ENCODE measurements at places on chromosomes 16 and 17.

DNA sequence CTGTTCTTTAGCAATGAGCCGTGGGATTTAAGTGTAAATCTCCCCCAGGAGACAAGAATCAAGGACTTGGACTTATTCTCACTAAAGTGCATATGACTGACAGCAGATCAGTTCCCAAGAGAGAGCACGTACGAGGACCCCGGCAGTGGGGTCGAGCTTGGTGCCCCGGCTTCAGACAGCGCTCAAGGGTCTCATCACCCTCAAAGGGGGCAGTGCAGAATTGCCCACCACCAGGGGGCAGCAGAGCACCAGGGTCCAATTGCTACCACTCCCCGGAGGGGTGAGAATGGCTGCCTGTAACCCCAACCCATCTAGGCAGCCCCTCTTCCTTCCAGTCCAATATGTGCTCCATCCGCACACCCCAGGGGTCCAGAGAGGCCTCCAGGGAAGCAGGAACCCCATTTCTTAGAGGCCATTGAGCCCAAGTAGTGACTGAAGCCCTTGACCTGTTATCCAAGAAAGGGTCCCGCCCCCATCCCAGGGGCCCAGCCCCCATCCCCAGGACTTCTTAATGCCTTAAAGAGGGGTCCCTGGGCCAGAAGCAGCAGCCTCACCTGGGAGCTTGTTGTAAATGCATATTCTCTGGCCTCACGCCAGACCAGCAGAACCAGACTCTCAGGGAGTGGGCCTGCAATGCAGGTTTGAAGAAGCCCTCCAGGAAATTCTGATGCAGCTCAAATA lies 86.1 kb downstream of the ZDHHC7 start:
- peak; percentile 7 for DNase-seq

DNA sequence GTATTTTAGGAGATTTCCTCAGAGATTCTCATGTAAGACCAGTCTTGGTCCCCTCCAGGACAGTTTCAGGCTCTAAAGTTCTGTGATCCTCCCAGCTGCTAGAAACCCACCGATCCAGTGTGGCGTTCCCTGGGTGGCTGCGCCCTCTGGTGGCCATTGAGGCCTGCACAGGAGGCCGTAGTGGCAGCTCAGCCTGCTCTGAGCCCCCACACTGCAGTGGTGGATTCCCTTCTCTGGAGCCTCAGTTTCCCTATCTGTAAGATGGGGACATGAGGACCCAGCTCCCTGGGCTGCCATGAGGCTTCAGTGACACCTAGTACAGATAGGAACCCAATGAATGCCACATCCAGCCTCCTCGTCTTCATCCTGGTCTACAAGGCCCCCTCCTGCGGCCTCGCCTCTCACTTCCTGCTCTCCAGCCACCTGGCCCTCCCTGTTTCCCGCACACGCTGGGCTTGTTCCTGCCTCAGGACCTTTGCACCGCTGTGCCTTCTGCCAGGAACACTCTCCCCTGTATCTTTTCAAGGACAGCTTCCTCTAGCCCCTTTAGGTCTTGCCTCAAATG lies 16.5 kb downstream of the CCDC102A start:
- DNase-seq, result peak; percentile 47

DNA sequence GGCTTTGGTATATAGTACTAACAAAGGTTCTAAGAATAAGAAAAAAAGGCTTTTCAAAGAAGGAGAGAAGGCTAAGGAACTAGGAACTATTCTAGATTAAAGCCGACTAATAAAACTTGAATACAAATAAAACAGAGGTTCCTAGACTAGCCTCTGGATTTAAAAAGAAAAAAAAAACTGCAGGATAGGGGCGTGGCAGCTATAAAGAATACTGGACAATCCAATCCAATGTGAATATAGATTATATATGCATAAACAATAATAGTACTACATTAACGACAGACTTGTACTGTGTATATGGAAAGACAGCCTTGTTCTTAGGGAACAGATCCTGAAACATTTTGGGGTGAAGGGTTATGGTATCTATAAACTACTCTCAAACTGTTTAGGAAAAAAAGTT lies 23.9 kb upstream of the ANKFY1 start:
- DNase-seq, result no peak

- DNase-seq, result no peak
These were observed 445 bp upstream of the DBNDD1 start for GRCh38 chr16:90019543-90020259.

DNA sequence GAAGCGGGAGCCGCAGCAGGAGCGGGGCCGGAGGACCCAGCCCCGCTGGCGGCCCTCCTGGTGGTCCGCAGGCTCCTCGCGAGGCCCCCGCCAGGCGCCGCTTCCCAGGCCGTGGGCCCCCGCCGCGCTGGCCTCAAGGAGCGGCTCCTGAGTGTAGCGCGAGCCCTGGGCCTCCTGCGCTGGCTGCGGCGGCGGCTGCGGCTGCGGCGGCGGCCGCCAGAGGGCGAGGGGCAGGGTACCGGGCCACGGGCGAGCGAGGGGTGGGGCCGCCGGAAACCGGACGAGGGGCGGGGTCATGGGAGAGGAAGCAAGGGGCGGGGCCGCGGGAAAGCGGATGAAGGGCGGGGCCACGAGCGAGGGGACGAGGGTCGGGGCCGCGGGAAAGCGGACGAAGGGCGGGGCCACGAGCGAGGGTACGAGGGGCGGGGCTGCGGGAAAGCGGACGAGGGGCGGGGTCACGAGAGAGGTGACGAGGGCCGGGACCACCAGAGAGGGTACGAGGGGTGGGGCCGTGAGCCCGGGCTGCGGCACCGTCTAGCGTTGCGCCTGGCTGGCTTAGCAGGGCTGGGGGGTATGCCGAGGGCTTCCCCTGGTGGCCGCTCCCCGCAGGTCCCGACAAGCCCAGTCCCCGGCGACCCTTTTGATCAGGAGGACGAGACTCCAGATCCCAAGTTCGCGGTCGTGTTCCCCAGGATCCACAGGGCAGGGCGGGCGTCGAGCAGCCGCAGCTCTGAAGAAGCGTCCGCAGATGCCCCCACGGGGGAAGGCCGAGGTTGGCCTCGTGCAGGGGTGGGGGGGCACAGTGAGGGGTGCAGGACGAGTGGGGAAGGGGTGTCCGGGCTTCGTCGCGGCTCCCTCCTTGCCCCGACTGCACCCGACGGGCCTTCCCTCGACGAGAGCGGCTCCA lies 1.7 kb downstream of the MYO15B start:
- DNase-seq, result peak; percentile 66

DNA sequence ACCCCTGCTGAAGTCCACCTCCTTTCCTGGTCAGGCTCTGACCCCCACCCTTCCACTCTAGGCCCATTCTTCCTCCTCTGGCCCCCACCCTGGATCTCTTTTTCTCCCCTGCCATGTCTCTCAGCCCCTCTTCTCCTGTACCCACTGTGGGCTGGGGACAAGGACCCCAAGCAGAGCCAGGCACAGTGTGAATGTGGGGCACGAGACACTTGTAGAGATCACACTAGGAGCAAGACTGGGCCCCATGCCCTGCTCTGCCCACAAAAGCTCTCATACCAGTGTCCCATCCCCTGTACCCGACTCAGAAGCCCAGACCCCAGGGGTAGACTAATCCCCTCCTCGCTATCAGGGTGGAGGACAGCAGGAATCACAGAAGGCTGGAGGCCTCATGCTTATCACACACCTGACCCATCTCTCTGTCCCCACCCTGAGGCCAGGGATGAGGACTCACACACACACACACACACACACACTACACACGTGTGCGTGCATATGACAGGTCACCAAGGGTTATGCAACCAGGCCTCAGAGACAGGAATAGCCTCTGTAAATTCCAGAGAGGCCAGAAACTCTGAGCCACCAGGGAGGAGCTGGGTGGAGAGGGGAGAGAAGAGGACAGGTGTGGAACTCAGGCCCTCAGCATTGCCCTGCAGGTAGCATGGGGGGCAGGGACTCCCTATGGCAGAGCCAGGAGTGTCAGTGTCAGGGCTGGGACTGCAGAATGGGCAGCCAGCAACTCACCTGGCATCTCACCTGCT lies 21.1 kb downstream of the ARHGAP27 start:
- DNase-seq, result peak; percentile 53

DNA sequence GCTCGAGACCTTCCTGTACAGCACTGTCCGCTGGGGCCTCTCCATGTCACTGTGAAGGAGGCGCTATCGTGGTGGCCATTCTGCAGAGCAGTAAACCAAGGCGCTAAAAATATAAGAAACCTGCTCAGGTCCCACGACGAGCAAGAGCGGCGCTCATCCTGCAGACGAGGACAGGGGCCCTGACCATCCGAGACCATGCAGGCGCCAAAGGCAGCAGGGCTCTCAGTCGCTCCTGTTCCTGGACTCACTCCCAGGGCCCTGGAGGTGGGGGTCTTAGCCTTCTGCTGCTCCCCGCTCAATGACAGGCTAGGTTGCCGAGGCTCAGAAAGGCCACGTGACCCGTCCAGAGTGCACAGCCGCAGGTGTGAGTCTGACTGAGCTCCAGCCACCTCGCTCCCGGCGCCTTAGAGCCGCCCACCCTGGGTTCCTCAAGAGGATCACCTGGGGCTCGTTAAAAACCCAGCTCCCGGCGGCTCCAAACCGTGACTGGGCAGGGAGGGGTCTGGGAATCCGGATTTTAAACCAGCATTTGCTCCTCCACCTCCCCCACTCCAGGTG lies 509 bp upstream of the ATP2C2 start:
- DNase-seq, result no peak

GRCh38 chr16:58411736-58412614 lies 19.7 kb downstream of the GINS3 start:
- peak; percentile 47 for DNase-seq

- DNase-seq, result no peak
These were observed 14.7 kb downstream of the TOM1L2 start for GRCh38 chr17:17957584-17957916.

DNA sequence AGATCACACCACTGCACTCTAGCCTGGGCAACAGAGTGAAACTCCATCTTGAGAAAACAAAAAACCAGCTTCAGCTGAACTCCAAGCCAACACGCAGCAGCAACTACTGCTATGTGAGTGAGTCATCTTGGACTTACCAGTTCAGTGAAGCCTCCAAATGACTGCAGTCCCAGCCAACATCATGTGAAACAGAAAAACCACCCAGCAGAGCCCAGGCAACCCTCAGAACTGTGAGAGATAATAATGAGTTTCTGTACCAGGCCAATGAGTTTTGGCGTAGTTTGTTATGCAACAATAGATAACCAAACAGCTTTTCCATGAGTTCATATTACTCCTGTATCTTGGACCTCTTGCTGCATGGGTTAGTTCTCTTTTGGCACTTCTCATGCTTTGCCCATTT lies 23.3 kb downstream of the PHF12 start:
- peak; percentile 92 for DNase-seq

GRCh38 chr17:50505591-50506130 lies 2.6 kb upstream of the MYCBPAP start:
- DNase-seq, result no peak

DNA sequence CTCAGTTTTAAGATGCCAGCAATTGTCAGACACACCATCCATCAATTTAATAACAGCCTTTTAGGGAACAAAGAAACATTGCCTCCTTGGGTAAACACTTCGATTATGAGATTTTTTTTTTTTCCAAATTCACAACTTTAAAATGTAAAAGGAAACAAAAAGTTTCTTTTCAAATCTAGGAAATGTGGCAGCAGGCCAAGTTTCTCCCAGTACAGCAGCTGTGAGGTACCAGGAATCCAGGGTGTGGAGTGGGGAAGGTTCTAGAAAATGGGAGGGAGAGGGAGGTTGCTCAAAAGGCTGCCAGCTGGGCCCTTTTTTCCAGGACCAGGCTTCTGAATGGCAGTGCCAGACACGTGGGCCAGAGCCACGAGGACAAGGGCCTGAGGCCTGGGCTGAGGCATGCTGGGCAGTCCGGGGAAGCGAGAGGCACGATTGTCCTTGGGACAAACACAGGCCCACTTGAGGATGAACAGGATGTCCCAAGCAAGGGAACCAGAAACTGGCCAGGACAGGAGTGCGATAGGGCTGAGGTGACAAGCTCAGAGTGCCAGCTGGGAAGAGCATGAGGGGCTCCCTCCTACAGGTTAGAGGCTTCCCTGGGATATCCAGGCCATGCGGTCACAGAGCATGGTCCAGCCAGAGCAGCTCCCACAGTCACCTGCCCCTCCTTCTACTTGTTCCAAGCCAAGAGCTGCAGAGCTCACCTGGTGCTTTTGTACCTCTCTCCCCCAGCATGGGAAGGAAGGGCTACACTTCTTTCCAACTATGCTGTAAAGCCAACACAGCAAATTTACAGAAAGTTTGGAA lies 215.1 kb downstream of the KATNIP start:
- no peak for DNase-seq

- no peak for DNase-seq
These were observed 3.7 kb downstream of the LDHD start for GRCh38 chr16:75112734-75113491.

DNA sequence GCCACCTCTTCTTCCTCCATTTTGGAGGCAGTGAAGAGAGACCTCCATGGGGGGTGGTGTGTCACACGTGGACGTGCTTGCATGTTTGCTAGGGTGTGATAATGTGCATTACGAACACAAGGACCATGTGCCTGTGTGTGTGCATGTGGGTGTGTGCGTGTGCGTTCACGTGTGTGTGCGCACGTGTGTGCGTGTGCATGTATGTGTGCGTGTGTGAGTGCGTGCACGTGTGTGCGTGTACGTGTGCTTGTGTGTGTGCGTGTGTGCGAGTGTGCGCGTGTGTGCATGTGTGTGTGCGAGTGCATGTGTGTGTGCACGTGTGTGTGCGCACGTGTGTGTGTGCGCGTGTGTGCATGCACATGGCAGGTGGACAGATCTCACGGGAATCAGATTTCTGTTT lies 29.5 kb downstream of the RNF213 start:
- DNase-seq, result no peak

DNA sequence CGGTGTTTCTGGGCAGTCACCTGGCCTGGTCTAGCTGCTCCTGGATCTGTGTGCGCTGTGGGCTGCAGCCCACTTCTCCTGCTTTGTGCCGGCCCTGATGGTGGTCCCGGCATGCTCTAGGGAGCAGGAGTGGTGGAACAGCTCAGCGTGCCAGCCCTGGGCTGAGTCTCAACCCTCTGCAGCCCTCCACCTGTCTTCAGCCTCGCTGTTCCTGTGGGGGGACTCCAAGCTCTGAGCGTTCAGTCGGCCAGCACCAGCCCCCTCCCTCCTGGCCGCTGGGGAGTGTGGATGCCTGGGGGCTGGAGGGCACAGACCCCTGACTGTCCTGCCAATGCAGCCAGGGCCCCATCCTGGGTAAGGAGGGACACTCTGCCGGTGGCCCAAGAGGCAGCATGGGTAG lies 23.7 kb upstream of the RASD1 start:
- DNase-seq, result no peak

GRCh38 chr16:8044796-8045195 lies 545.5 kb downstream of the TMEM114 start:
- no peak for DNase-seq

- DNase-seq, result no peak
These were observed 14.3 kb upstream of the PDK2 start for GRCh38 chr17:50080827-50081226.

GRCh38 chr17:16463358-16464302 lies 28.4 kb downstream of the LRRC75A start:
- no peak for DNase-seq

DNA sequence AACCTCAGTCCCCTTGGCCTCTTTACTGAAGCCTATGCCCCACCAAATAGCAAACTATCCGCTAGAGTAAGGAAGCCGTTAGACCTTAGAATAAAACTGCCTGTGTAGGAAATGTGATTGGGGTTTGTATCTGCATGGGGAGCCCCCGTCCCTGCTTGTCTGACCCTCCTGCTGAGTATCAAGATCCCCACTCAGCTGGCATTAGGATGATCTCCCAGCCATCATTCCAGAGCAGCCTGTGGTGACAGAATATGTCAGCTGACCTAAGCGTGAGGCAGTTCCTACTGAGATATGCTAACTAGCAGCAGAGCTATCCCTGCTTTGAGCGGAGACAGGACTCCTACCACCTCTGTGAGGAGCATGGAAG lies 645 bp upstream of the GFOD2 start:
- DNase-seq, result peak; percentile 36

- DNase-seq, result no peak
These were observed 33.8 kb upstream of the ADGRG1 start for GRCh38 chr16:57594531-57595031.

All from MV-4-11 (cell line).